T-helper 2 cell treated with Interferon-gamma antibody and Interleukin-4, amounts not matched to agents 100 ng/mL and 5 ng/mL, for 36 hours (primary cell): ENCODE measurements at places on chromosomes 2 and 18. TPM values are rescaled to one million over a fixed set of nuclear protein-coding genes. Genes with fewer than 3 reads are reported as not detected.

ABCG5 gene
- not detected in 2 replicates for total RNA-seq

PIGN gene
- total RNA-seq, result 27.3 and 27.6 TPM in 2 replicates

IL37 gene
- not detected in 2 replicates for total RNA-seq

CYP20A1 gene
- 23.7 and 25.1 TPM in 2 replicates for total RNA-seq

TPO gene
- 1.2 and 1.8 TPM in 2 replicates for total RNA-seq

NCKAP1 gene
- 1.7 and 1.9 TPM in 2 replicates for total RNA-seq

PSTPIP2 gene
- 24.7 and 25.6 TPM in 2 replicates for total RNA-seq

IL36RN gene
- not detected in 2 replicates for total RNA-seq

EMILIN2 gene
- total RNA-seq, result 38.3 and 44.2 TPM in 2 replicates

MRO gene
- total RNA-seq, result not detected in 2 replicates

PNO1 gene
- total RNA-seq, result 16.1 and 18.4 TPM in 2 replicates

MROH2A gene
- total RNA-seq, result not detected in 2 replicates

GCG gene
- total RNA-seq, result not detected in 2 replicates

C2orf49 gene
- total RNA-seq, result 18.1 and 18.6 TPM in 2 replicates
